ENCODE measurements at places on chromosomes 4 and X. TPM values are rescaled to one million over a fixed set of nuclear protein-coding genes. Genes with fewer than 3 reads are reported as not detected.

The UBQLN2 gene
- total RNA-seq = 30.0 TPM

The GPRASP3 gene
- 5.3 TPM for total RNA-seq

The HNRNPH2 gene
- total RNA-seq = 60.2 TPM

The GC gene
- total RNA-seq = not detected

DNA sequence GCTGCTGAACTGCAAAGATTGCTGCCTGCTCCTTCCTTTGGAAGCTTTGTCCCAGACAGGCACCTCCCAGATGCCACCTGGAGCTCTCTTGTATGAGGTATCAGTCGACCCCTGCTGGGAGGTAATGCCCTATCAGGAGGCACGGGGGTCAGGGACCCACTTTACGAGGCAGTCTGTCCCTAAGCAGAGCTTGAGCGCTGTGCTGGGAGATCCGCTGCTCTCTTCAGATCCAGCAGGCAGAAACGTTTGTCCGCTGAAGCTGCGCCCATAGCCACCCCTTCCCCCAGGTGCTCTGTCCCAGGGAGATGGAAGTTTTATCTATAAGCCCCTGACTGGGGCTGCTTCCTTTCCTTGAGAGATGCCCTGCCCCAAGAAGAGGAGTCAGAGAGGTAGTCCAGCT lies 197.5 kb downstream of the NAF1 start:
- no peak for DNase-seq
- no peaks in the 10 kb centered on the region for H3K4me1 ChIP-seq
- H3K4me3 ChIP-seq = no peak overlapping the region
- no peaks in the 10 kb centered on the region for H3K36me3 ChIP-seq

- no peak for DNase-seq
- H3K27ac ChIP-seq = no peak overlapping the region
- no peaks in the 10 kb centered on the region for H3K27me3 ChIP-seq
- H3K4me3 ChIP-seq = no peak overlapping the region
These were observed 104.1 kb downstream of the COX7B2 start for GRCh38 chr4:46804781-46805413.

- H3K4me1 ChIP-seq = 0 out of 2 replicates have a peak, but pooled peaks cover 2% of the 10 kb centered on the region
- H3K36me3 ChIP-seq = peaks cover 2% of the 10 kb centered on the region
- DNase-seq = no peak
- H3K27ac ChIP-seq = no peak overlapping the region
- H3K27me3 ChIP-seq = no peaks in the 10 kb centered on the region
These were observed 245.9 kb downstream of the MID1IP1 start for GRCh38 chrX:39047174-39047573.

DNA sequence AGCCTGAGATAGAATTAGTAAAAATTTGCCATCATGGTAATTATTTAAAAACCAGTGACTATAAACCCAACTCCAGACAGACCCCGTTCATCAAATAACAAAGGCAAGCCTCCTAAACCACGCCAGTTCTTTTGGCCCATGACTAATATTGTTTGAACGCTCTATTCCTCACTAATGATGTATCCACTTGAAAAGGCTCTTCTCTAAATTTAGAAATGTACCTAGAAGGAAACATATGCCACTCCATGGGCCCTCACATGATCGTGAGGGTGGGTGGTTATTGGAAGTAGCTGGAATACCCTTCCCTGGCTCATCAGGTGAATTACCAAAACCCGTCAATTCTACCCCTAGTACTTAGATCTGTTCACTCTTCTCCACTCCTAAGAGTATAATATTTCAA lies 249.2 kb downstream of the COL25A1 start:
- DNase-seq = no peak
- no peak overlapping the region for H3K4me3 ChIP-seq
- H3K27me3 ChIP-seq = no peaks in the 10 kb centered on the region

The AWAT1 gene
- not detected for total RNA-seq

- no peak for DNase-seq
- H3K27ac ChIP-seq = no peak overlapping the region
- no peak overlapping the region for H3K4me3 ChIP-seq
These were observed 254.2 kb downstream of the NAF1 start for GRCh38 chr4:162912482-162912881.

The FAT4 gene
- 6.9 TPM for total RNA-seq

GRCh38 chrX:55206162-55206941 lies 13.8 kb upstream of the PAGE5 start:
- no peaks in the 10 kb centered on the region for H3K4me1 ChIP-seq
- no peak for DNase-seq
- H3K27me3 ChIP-seq = no peaks in the 10 kb centered on the region
- H3K27ac ChIP-seq = no peak overlapping the region

Data from H9 (cell line).